Cerebellar nuclear complex (tissue), 1 donor: ENCODE measurements at places on chromosomes 6 and 20.

DNA sequence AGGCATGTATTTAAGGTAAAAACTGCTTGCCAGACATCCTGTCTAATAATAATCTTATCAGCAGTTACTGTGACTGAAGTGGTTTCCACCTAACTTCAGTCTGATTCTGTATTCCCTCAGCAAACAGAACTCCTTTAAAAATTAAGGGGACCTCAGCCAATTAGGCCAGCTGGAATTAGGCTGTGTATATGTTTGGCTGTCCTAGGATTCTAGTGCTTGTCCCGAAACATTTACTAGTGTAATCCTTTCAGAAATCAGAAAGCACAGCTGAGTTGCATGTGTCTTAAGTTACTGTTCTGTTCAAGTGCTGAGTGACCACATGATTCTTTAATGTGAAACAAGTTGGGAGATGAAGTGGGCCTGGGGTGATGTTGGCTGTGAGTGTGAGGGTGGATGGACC lies 120.9 kb upstream of the SUPT3H start:
- no peak for DNase-seq

DNA sequence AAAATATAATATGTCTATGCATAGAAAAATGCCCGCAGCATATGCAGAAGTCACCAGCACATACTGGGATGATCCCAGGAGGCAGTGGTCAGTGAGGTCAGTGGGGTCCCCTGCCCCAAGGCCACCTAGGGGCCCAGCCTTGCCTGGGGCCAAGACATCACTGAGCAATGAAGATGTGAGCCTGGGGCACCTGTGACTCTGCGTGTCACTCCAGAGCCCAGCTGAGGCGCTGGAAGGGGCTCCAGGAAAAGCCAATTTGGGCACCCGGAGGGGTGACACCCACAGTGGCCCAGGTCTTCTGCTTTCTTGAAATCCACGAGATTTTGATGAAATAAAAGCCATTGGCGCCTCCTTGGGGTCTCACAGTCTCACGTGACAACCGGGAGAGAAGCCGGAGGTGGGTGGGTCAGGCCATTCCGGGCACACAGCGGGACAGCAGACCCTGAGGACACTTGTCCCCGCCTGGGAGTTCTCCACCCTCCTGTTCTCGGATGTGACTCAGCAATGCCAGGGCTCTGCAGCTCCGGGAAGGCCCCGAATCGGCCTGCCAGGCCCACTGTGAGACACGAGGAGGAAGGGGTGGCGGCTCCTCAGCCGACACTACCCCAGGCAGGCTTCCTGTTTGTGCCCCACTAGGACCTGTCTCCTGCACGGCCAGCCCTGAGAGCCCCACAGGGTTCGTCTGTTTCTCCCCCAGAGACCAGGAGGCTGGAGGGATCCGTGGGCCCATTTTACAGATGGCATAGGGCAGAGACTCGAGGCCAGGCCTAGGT lies 24.4 kb upstream of the SLCO4A1 start:
- DNase-seq: no peak

DNA sequence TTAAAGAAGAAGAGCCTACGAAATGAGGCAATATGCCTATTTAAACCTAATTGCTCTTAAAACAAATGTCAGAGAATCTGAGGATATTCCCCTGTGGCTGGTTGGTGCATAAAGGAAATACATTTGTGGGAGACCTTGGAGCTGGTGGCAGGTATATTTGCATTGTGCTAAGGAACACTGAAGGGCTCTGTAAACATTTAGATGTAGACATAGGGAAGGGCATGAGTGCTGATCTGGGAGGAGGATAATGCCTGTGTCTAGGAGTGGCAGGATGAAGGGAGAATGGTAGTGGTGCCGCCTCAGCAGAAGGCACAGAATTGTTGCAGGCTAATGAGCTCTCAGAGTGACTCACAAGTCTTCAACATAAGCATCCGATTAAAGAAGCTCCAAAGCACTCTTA lies 85.8 kb downstream of the CD164 start:
- no peak for DNase-seq

DNA sequence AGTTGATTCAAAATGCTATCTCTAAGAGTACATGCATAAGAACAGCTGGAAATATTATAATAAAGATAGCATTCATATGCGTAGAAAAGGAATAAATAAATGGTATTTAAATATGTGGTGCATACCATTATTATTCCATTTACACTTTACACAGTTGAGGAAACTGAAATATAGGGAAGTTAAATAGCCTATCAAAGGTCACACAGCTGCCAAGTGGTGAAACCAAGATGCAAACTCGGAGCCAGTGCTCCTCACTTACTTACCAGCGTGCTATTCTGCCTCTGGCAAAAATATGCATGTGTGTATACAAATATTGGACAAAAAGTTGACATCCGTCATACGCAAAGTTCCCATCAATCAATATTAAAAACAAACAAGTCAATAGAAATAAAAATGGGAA lies 22.3 kb upstream of the ANKEF1 start:
- DNase-seq: no peak

- no peak for DNase-seq
Observed at GRCh38 chr20:43690943-43691598, 24.2 kb downstream of the MYBL2 start.

DNA sequence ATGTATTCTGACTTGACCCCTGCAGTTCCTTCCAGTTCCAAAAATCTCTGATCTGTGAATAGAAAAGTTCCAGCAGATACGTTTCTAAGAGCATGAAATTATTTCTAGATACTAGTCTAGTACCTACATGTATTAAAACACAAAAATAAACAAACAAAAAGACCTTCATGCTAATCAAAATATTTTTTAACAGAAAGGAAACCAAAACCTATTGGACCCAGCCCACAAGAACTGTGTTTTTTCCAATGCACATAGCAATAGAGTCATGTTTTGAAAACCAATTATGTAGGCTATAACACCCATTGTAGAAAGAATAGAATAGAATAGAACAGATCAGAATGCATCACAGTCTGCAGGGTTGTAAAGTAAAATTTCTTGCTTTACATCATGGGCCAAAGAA lies 158.6 kb upstream of the TNFAIP3 start:
- no peak for DNase-seq

- no peak for DNase-seq
Observed at GRCh38 chr6:128981716-128982115, 98.8 kb downstream of the LAMA2 start.

DNA sequence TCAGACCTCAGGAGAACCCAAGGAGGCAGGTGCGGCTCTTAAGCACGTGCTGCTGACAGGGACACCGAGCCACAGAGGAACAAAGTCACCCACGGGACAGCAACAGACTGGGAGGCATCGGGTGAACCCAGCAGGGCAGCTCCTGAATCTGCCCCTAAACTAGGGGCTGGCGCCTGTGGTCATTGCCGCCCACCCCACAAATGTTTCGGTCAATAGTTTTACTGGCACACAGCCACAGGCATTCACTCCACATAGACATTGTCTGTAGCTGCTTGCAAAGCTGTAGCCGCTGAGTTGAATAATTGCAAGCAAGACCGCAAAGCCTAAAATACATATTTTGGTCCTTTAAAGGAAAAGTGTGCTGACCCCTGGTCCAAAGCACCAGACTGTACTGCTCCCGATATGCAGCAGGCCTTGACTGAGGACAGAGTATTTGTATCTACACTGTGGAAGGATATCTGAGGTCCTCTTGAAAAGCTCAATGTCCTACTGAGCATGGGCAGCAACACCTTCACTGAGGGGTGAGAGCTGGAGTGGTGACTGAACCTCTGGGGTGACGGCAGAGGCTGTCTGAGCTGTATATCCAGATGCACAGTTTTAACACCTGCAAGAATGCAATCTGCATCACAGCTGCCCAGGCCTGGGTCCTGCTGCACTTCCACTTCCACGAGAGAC lies 310.3 kb downstream of the THBS2 start:
- DNase-seq: no peak

- DNase-seq: no peak
Observed at GRCh38 chr6:138434925-138435324, 30.9 kb downstream of the HEBP2 start.

DNA sequence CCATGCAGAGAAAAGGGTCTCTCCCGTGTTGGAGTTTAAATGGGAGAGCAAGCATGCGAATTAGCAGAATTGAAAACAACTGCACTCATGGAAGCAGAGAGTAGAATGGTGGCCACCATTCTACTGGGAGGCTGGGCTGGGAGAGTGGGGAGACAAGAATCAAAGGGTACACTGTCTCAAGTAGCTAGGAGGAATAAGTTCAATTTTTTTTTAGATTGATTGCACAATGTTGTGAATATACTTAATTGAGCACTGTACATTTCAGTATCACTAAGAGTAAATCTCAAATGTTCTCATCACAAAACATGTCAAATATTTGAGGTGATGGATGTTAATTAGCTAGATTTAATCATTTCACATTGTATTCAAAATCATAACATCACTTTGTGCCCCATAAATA lies 34.6 kb upstream of the FAM50B start:
- DNase-seq: no peak

DNA sequence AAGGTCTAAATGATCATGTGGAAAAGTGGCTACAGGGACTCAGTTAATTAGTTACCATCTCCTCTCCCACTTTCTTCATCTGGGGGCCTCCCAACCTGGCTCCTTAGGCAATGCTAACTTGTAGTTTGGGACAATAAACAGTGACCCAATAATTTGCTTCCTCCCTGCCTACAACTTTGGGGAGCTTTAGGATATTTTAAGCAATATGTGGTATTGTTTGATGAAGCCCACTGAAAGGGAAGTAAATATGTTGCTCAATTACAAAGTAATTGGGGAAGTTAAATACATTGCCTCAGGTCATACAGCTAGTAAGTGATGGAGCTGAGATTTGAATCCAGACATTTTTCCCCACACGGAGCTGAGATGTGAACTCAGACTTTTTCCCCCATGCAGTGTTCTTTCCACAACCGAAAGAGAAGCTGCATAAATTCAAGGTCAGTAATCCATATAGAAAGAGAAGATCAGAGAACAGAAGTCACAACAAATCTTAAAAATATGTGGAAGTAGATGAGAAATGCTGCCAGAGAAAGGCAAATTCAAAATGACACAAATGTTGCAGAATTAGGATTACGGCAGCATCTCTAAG lies 26.6 kb downstream of the ZHX3 start:
- DNase-seq: no peak

- no peak for DNase-seq
Observed at GRCh38 chr20:1375515-1375914, 17.3 kb downstream of the FKBP1A start.

GRCh38 chr6:7172649-7173048 lies 64.9 kb downstream of the RREB1 start:
- DNase-seq: no peak

DNA sequence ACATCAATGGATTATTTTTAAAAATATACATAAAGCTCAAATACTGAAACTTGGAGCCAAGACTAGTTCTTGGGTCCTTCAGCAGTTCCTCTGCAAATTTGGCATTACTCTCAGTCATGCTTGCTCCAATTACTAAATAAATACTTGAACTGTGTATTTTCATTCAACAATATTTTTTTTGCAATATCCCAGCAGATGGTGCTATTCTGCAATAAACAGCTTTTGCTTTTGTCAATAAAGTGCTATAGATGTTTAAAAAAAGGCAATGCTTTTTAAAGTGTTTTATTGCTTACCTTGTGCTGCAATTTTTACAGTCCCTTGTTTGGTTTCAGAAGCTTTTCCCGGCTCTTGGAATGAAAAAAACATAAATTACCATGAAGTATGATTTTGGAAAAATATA lies 243.4 kb downstream of the TRDN start:
- DNase-seq: no peak

- no peak for DNase-seq
Observed at GRCh38 chr6:105452924-105453756, 50.3 kb upstream of the PREP start.

DNA sequence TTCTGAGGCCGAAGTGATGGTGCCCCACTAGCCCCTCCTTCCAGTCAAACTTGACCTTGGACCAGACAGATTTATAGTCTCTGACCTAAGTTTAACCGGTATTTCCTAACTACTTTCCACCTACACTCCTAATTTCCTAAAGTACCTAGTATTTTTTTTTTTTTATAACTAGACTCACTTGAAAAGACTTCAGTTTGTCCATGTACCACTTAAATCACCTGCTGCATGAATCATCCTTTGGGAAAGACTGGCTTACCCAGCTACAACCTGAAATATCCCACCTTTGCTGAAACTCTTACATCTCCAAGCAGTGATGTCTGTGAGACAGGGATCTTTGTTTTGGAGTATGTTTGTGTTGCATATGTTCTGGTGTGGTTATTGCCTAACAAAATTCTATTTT lies 71.1 kb downstream of the ZDHHC14 start:
- no peak for DNase-seq

DNA sequence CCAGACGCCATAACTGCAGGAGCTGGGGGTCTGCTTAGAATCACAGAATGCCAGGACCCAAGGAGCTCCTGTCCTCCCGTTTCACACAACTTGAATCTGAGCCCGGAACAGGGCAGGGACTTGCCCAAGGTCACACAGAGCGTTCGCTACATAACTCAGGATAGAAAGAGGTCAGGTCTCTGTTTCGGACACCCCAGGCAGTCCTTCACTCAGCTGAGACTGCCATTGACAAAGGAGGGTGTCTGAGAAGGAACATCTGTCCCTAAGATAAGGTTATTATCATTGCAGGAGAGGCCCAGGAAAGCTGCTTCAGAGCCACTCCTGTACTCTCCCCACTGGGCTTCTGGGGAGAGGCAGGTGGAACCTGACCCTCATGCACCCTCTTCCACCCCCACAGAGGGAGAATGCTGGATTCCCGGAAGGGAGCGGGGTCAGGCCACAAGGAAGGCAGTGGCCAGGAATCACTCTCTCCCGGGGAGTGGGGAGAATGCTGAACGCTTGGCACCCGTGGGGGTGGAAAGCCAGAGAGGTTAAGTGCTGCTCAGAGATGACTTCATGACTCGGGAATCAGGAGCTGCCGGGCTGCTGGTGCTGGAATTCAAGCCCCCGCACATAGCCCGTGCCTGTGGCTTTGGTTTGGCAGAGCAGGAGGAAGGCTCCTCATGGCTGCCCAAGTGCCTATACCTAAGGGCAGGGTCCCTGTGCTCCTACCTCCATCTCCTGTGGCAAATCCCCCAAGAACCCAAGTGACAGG lies 10.7 kb downstream of the SDC4 start:
- no peak for DNase-seq

- no peak for DNase-seq
Observed at GRCh38 chr6:100099189-100100074, 105.4 kb upstream of the MCHR2 start.
